ENCODE measurements at places on chromosomes 4 and X. TPM values are rescaled to one million over a fixed set of nuclear protein-coding genes. Genes with fewer than 3 reads are reported as not detected.

The NMU gene
- total RNA-seq: not detected

The FNIP2 gene
- total RNA-seq: 55.3 TPM

The C4orf36 gene
- total RNA-seq: 0.44 TPM

The ZGRF1 gene
- total RNA-seq: 1.8 TPM

DNA sequence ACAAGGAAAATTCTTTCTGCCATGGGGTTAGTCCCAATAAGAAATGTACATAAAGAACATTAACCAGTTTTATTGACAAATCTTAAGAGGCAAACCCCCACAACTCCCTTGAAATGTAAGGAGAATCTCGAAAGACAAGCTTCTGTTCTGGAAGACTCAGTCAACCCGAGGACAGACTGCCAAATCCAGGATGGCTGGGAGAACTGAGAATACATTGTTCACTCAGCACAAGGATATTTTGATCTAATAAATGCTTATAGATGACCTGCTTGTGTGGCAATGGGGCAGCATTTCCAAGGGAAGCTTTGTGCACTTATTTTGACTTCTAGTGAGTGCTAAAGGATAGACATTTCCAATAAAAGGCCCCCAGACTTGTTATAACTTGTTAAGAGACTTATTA is 280.4 kb downstream of the DHX15 start:
- DNase-seq: no peak

DNA sequence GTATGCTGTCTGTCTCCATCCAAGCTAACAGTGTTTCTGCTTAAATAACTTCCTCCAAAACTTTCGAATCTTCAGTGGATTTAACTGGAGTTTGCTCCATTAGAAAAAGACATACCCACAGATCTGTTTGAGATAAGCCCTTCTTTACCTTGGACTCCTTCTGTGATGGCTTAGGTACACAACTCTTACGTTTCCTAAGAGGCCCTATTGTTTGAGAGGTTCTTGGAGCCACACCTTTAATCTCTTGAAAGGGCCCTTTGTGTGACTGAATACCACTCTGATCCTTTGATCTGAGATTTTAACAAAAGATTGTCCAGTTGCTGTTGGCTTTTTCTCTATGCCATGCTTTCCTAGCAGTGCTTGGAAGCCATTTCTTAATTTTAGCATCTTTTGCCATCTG is 92.5 kb downstream of the AKAP4 start:
- no peak for DNase-seq

DNA sequence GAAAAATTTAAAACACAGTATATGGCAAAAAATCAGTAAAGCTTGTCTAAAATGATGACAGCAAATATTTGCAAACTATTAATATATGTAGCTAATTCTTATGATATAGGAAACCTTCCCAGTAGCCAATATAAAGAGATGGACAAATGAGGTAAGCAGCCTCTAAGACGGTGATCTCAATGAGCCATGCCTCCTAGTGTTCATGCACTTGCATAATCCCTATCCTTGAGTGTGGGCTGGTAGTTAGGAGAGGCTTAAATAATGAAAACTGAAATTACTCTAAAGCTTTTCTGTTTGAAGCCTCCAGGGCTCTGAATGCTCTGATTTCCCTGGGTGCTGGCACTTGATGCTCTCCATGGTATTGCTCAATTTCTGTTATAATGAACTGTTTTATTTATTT is 24.6 kb upstream of the ARMCX4 start:
- DNase-seq: no peak

- no peak for DNase-seq
Measured at GRCh38 chrX:66163849-66164411, at the start of gene HEPH. HEPH (plus strand) TSS chrX:66164247; CDS start chrX:66170571, 6,324 bp downstream.

GRCh38 chr4:77095101-77095821 is 19.5 kb upstream of the CCNI start:
- DNase-seq: peak; percentile 84

GRCh38 chr4:15653864-15654592 is 1.1 kb downstream of the FBXL5 start:
- DNase-seq: no peak

GRCh38 chr4:154490234-154490582 is 1.4 kb downstream of the DCHS2 start:
- DNase-seq: no peak
